ENCODE measurements at places on chromosomes 6 and 20. TPM values are rescaled to one million over a fixed set of nuclear protein-coding genes. Genes with fewer than 3 reads are reported as not detected.
A peak's percentile ranks its signal among the peaks of the same experiment; 100 is the strongest.

- no peak for DNase-seq
These were observed 224.7 kb downstream of the PLCB1 start for GRCh38 chr20:8356806-8357205.

GRCh38 chr6:131226459-131227157 lies 91.3 kb downstream of the AKAP7 start:
- DNase-seq: no peak

- DNase-seq: no peak
These were observed 17.5 kb upstream of the NRN1 start for GRCh38 chr6:6024220-6024619.

GRCh38 chr6:114240796-114241195 lies 102.0 kb downstream of the HS3ST5 start:
- no peak for DNase-seq

- no peak for DNase-seq
These were observed 15.0 kb upstream of the RIN2 start for GRCh38 chr20:19742974-19743639.

- no peak for DNase-seq
These were observed 5.3 kb downstream of the SLC26A8 start for GRCh38 chr6:36019167-36019566.

DNA sequence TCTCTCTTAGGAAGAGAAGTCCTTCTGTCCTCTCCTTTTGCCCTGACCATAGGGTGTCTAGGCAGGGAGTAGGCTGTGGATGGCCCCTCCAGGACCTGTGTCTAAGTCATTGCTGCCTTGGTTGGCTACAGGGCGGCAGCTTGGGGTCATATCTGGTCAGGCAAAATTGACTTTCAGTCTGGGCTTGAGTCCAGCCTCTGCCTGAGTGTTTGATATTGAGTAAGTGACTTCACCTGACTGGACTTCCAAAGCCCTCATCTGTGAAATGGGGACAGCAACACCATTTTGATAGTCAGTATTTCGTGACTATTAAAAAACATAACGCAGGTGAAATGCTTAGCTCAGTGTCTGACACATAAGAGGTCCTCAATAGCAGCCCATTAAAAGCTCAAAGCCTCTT lies 4.6 kb downstream of the TGM3 start:
- DNase-seq: no peak

DNA sequence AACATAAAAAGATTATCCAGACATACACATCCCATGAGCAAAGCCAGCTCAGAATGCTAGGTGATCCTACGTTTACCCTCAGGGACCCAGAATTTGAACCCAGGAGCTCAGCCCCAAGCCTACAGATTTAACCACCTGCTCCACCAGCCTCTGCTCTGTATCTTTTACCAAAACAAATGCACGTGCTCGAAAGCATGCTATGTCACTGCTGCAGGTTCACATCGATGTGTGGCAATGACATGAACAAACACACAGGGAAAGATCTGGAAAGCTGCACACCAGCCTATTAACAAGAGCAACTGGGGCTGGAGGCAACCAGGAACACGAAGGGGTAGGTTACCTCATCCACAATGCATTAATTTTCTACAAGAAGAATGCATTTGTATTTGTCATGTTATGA lies 32.1 kb downstream of the PREX1 start:
- DNase-seq: no peak

GRCh38 chr20:41349266-41349665 lies 8.6 kb downstream of the LPIN3 start:
- no peak for DNase-seq

- no peak for DNase-seq
These were observed 440.2 kb upstream of the FLRT3 start for GRCh38 chr20:14777591-14777990.

GRCh38 chr6:147040121-147040910 lies 163.9 kb upstream of the STXBP5 start:
- DNase-seq: no peak

DNA sequence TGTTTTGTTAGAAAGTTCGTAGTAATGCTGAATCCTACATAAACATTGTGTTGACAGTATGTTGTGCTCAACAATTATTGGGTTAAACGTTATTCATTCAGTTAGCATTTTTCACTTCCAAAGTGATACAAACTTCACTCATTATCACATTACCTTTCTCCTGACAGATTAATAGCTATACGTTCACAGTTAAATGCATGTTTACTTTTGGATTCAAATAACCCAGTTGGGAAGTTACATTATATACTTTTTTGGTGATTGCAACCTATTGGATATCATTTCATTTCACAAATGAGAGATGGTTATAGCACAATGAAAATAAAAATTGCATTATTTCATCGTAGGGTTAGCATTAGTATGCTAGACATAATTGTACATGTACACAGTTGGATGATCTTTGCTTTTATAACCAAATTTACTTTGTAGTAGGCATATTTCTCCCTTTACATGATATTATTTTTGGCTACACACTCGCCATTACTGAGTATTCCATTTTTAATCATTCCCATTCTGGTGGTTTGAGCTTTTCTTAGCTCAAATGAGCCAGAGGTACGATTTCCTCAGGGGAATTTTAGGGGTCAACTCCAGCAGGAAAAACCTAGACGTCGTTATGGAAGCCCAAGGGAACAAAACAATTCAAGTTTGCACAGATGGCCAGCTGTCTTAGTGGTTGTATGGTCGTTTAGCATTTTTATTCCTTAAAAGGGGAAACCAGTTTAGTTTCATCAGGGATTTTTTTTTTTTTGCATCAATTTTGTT lies 2.1 kb upstream of the HIVEP1 start:
- no peak for DNase-seq

DNA sequence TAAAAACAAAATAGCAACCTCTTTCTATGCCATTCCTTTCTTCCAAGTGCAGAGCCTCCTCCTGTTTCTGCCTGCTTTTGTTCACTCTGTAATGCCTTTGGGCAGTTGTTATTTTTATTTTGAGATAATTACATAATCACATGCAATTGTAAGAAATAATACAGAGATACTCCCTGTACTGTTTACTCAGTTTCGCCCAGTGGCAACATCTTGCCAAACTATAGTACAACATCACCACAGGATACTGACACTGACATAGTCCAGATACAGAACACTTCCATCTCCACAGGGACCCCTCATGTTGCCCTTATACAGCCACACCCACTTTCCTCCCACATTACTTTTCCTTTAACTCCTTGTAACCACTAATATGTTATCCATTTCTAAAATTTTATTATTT lies 59.7 kb downstream of the BANF2 start:
- DNase-seq: no peak

- peak; percentile 43 for DNase-seq
These were observed 496 bp downstream of the TMEM242 start for GRCh38 chr6:157322792-157323254.

DNA sequence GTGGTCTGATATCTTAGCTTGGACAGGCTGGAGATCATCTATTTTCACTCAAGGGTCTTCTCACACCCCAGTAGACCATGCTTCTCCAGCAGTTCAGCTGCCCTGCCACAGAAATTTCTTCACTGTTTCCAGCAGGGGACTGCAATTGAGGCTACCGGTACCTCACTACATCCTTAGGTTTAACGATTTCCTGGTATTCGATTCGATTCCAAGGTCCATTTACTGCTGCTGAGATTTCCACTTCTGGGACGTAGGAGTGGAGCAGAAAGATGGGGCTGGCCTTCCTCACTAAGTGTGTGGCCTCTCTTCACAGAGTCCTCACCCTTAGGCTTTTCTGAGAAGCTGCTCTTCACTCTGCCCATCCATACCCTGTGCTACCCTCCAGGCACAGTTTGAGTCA lies 6.2 kb downstream of the VPS16 start:
- no peak for DNase-seq

DNA sequence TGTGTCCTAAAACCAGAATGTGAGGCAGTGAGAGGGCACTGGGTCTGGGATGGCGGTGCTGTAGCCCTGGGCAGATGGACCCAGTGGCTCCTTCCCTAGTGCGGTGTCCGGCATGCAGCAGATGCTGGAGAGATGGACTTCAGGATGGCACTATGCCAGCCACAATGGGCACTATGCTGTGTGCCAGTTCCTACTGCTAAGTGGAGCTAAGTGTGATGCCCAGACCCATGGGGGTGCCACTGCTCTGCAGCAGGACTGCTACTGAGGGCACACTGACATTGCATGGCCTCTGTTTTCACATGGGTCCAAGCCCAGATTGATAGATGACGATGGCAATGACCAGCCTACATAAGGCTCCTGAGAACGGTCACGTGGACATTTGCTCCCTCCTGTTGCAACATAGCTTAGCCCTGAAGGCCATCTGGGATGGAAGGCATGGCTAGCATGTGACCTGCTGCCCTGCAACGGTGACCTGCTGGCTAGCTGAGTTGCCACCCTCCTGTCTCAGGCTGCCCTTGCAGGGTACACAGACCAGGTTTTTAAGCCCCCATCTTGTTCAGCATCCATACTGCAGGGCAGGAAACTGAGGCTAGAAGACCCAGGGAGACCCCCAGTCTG lies 31.3 kb upstream of the KCNK16 start:
- DNase-seq: no peak

GRCh38 chr6:15444081-15444731 lies 198.3 kb downstream of the JARID2 start:
- no peak for DNase-seq

GRCh38 chr6:142605922-142606485 lies 304.2 kb downstream of the ADGRG6 start:
- DNase-seq: no peak

- peak; percentile 60 for DNase-seq
These were observed 37.4 kb downstream of the COX4I2 start for GRCh38 chr20:31674895-31675827.

DNA sequence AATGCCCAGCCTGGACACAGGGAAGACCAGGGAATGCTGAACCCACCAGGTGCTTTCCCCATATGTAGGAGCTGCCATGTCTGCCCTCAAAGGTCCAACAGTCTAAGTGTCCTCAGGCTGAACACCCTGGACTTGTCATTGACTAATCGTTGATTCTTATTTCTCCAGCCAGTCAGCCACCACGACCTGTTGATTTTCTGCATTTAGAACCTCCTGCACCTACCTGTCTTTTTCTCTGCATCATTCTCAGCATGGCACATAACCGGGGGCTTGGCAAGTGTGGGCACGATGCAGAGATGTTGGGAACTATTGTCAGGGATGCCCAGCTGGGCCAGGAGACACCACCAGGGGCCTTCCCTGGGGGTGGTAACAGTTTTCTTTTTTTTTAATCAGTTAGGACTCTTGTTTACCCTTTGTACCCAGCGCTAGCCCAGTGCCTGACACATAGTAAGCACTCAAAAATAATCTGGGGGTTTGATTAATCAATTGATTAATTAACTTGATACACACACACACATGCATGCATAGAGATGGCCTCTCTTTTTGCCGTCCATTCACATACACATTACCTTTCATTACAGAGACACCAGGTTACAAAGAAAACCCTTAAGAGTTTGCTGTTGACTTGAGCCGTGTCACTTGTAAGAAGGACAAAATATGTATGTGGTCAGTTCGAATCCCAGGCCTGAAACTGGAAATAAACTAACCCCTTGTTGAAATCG lies 29.0 kb upstream of the SCUBE3 start:
- no peak for DNase-seq

GRCh38 chr6:41958022-41958856 lies 16.6 kb upstream of the CCND3 start:
- no peak for DNase-seq

DNA sequence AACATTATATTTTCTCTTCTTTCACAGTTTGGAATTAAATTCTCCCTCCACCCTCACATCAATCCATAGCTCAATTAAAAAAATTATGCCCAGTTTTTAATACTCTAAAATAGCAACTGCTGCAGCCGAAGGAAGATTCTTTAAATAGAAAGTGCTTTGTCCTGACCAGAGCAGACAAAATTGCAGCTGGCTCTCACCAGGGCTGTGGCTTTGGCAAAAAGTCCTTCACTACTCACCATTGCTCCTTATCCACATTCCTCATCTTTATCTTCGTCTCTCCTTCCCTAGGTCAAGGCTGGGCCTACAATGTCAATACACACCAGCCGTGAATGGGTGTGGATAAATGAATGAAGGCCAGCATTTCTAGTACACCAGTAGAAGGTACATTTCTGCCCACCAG lies 107.9 kb upstream of the VGLL2 start:
- no peak for DNase-seq

PGC gene
- total RNA-seq: not detected

RAET1L gene
- not detected for total RNA-seq

XKR7 gene
- not detected for total RNA-seq

C20orf141 gene
- total RNA-seq: not detected

CTCFL gene
- total RNA-seq: not detected

RNF39 gene
- not detected for total RNA-seq

DEFB132 gene
- 0.66 TPM for total RNA-seq

ETV7 gene
- 9.2 TPM for total RNA-seq

BTNL2 gene
- not detected for total RNA-seq

IMPG1 gene
- total RNA-seq: not detected

SNAI1 gene
- total RNA-seq: 7.5 TPM

LY6G6D gene
- not detected for total RNA-seq

PTPRK gene
- total RNA-seq: 23.4 TPM

TREML2 gene
- total RNA-seq: not detected
